ENCODE measurements at places on chromosomes 1 and 21.

- no peak for DNase-seq
Measured at GRCh38 chr1:220901881-220902280, 22.6 kb downstream of the HLX start.

- DNase-seq: no peak
Measured at GRCh38 chr1:214623430-214623829, 20.4 kb downstream of the CENPF start.

DNA sequence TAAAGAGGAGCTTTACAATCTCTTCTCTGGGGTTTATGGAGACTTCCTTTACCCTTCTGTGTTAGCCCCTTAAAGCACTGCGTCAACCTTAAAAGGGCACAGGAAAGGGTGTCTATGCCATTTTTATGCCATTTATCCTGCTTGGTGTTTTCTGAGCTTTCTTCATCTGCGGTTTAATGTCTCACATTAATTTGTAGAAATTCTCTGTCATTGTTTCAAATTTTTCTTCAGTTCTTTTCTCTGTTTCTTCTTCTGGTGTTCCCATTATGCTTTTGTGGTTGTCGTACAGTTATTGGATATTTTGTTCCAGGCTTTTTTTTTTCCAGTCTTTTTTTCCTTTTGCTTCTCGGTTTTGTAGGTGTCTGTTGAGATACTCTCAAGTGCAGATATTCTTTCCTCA lies 107.9 kb downstream of the OSBPL9 start:
- DNase-seq: no peak

- no peak for DNase-seq
Measured at GRCh38 chr1:94231746-94232145, 5.6 kb downstream of the ARHGAP29 start.

DNA sequence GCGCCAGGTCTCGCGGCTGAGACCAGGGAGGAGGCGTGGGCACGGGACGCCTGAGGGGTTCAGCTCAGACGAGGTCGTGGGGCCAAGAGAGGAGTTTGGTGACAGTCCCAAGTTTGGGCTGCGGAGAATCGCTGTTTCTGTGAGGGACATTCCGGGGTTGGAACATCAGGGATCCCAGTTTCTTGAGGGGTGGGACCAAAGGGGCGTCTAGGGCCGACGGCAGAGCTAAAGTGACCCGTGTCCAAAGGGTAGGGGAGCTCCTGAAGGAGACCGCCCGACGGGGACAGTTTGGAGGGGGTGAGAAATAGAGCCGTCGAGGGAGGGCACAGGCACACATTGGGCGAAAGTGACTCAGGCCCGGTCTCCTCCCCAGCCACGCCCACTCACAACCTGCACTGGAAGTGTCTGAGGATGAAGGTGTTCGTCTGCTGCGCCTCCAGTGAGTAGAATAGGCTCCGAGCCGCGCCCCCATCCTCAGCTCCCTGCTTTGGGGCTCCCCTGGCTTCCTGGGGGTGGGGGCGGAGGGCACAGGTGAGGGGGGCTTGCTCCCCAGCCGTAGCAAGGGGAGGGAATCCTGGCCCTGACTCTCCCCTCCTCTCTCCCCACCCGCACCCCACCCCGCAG lies 7.0 kb downstream of the EFNA3 start:
- peak; percentile 44 for DNase-seq

GRCh38 chr1:152348447-152348846 lies 11.4 kb downstream of the FLG2 start:
- DNase-seq: no peak

DNA sequence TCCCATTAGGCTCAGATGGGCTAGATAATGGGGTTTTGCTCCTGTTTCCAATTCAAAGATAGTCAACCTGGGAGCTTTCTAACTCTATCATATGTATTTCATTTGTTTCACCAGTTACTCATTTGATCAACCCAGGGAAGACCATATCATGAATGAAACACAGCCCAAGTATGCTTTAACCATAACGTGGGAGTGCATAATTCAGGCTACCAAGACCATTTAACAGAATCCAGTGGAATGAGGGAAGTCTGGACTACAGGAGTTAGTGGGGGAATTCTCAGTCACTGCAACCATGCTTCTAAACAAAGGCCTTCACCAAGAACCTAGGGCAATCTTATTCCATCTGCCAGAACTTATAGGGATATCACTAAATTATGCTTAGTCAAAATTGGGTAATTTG lies 15.0 kb upstream of the SLC16A1 start:
- DNase-seq: no peak

GRCh38 chr1:229819091-229819490 lies 193.0 kb downstream of the URB2 start:
- no peak for DNase-seq

- DNase-seq: no peak
Measured at GRCh38 chr1:11130406-11130805, 30.7 kb upstream of the EXOSC10 start.

GRCh38 chr1:209398313-209398991 lies 185.1 kb upstream of the CAMK1G start:
- DNase-seq: no peak

GRCh38 chr1:24555591-24556413 lies at the start of gene NCMAP:
Gene NCMAP, plus strand, starts transcription at chr1:24556087. Its CDS starts 39,344 bp downstream, at chr1:24595431.
- DNase-seq: no peak

All from HL-60 (cell line).